Small intestine (tissue), 16 donors: ENCODE measurements at places on chromosomes 2 and 18.

- DNase-seq = no peak
Observed at GRCh38 chr2:29663268-29663667, 258.1 kb downstream of the ALK start.

DNA sequence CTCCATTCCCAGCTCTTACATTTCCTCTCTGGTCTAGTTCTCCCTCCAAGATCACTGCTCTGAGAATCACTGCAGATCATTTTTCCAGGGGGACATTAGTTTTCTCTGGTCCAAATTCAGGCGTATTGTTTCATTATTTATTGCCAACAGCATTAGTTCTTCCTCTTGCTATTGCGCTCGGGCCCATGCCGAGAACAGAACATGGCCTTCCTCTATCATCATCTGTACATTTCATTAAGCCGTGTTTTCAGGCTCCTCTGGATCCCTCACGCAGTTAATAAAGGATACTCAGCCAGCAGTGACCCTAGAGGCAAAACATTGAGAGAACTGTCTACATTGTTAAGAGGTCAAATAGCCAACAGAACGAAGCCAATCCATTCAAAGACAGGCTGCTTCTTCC, 63.9 kb downstream of the CCBE1 start:
- DNase-seq = no peak

DNA sequence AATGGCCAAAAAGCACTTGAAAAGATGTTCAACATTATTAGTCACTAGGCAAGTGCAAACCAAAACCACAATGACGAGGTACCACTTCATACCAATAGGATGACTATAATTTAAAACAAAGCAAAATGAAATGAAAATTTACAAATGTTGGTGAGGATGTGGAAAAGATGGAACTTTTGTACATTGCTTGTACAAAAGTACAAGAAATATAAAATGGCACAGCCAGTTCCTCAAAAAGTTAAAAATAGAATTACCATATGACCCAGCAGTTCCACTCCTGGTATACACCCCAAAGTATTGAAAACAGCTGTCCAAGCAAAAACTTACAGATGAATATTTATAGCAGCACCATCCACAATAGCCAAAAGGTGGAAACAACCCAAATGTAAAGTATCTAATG, 107.8 kb upstream of the XPO1 start:
- no peak for DNase-seq

- peak; percentile 31 for DNase-seq
Observed at GRCh38 chr2:196166876-196167275, 4.5 kb downstream of the STK17B start.

DNA sequence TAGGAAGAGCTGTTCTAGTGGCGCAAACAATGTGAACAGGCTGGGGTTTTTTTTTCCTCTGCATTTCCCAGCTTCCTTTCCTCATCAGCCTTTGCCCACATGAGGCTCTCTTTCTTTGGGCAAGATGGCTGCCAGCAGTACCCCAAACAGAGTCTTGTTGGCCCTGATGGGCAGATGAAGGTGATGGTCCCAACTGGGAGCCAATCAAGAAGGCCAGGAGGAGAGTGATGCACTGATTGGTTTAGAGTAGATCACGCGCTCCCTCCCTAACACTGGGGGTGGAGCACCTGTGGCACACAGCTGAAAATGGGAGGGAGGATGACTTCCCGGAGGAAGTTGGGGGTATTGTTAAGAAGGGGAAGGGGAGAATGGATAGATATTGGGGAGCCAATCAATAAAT, 96.3 kb upstream of the FZD7 start:
- DNase-seq = no peak

DNA sequence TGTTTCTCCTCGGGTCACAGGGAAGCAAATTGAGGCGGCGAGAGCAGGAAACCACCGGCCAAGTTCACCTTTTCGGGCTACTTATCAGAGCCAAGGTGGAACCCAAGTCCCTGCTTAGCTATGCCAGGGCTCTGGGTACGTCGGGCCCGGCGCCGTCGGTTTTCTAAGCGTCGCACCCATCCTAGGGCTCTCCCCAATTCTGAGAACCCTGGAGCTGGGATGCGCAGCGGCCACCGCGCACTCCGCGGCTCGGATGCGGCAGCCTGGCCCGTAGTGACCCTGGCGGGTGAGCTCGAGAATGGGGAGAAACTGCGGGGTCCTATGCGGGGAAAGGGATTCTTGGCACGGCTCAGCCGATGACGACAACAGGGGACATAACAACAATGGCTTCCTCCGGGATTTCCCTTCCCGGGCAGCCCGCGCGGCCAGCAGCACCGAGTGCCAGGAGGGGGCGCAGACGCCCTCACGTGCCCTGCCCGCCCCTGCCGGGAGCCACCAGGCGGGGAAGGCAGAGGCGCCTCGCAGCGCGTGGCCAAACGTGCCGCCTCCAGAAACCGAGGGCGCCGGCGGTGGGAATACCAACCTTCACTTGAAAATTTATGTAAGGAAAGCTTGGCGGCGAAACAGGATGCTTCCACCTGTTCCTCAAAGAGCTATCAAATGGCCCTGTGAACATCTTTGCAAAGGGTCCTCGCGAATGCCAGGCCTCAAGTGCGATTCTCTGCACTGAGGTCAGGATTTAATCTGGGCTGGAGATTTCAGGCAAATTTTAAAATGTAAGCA, 2.1 kb upstream of the SLC30A3 start:
- peak; percentile 78 for DNase-seq

GRCh38 chr2:205117125-205117524, 565.2 kb upstream of the NRP2 start:
- DNase-seq = no peak

- DNase-seq = peak; percentile 85
Observed at GRCh38 chr2:158602027-158602426, 145.3 kb downstream of the PKP4 start.

- no peak for DNase-seq
Observed at GRCh38 chr2:226272435-226272834, 527.2 kb downstream of the IRS1 start.

DNA sequence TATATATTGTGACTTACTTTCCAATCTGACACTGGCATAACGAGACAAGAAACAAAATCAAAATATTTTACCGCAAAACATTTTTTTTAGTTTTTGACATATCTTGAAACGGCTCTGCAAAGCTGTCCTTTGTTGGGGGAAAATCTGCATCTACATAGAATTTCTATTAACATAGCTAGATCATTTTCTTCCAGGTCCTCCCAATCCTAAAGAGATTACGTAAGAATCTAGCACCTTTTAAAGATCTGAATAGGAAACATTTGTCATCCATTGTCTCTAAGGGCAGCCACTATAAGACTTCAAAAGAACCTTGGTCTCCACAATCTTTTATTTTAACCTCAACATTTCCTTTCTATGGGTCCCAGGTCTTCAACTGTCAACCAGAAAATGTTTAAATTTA, 1.2 kb upstream of the MFF start:
- DNase-seq = no peak

- no peak for DNase-seq
Observed at GRCh38 chr2:26649992-26650712, 9.0 kb upstream of the CIB4 start.

- DNase-seq = no peak
Observed at GRCh38 chr2:48417856-48418838, 111.8 kb upstream of the STON1 start.
